M059J (cell line): ENCODE measurements at places on chromosomes 6 and 20.
A peak's percentile ranks its signal among the peaks of the same experiment; 100 is the strongest.

- no peak for DNase-seq
Observed at GRCh38 chr20:10554285-10554684, 119.2 kb downstream of the SLX4IP start.

GRCh38 chr6:31717499-31718222, 2.5 kb downstream of the LY6G6D start:
- DNase-seq: no peak

- no peak for DNase-seq
Observed at GRCh38 chr20:23140991-23141390, 54.9 kb upstream of the CD93 start.

- DNase-seq: no peak
Observed at GRCh38 chr6:147947521-147947920, 395.1 kb upstream of the SASH1 start.

DNA sequence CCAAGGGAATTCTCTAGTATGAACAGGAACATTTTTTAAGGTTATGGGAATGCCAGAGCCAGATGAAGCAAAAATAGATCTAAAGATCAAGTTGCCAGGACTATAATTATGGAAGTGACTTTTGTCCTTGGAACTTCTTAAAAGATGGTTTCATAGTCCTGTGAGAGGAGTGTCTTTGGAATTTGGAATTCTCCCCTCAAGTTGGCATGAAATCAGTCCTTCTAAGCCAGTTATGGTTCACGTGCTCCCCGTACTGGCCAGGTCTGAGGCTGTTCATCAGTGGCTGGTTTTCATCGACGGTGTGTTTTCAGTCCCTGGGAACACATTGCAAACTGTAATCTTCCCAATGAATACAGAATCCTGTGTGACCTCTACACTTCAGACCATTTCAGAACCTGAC, 63.1 kb downstream of the VGLL2 start:
- no peak for DNase-seq

- peak; percentile 89 for DNase-seq
Observed at GRCh38 chr20:50636601-50637540, 54.5 kb downstream of the RIPOR3 start.

GRCh38 chr6:110560239-110561007, 84.0 kb upstream of the SLC22A16 start:
- peak; percentile 78 for DNase-seq

- DNase-seq: peak; percentile 71
Observed at GRCh38 chr20:9311132-9311531, 203.3 kb upstream of the LAMP5 start.

DNA sequence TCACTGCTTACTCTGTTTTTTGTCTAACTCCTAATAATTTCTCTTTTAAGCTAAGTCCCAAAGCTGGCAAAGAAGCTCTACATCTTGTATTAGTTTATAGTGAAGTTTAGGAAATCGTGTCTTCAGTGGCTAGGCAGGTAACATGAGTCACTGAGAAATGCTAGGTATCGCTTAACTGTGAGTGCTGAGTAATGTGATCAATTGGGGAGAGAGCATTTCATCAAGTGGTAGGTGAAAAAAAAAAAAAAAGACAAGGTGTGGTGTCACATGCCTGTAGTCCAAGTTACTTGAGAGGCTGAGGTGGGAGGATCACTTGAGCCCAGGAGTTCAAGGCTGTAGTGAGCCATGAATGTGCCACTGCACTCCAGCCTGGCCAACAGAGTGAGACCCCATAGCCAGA, 125.3 kb downstream of the FAM83B start:
- DNase-seq: no peak

- DNase-seq: peak; percentile 57
Observed at GRCh38 chr6:27161946-27162603, 85.4 kb upstream of the PRSS16 start.

DNA sequence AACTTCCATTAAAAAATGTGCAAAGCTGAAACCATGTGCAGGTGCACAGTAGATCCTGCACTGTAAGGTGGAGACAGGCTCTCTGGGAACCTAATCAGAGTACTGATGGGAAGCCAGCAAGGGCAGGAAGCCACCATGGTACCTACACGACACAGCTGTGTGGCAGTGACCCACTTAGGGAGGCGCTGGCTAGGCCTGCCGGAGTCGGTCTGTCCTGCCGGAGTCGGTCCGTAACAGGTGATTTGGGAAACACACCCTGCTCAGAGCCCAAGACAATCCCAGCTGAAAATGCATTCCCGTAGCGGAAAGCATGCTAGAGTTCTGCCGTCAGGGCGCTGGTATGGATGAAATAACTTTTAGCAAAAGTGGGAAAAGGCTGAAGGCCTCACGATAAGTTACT, 17.2 kb downstream of the TXNDC5 start:
- no peak for DNase-seq

DNA sequence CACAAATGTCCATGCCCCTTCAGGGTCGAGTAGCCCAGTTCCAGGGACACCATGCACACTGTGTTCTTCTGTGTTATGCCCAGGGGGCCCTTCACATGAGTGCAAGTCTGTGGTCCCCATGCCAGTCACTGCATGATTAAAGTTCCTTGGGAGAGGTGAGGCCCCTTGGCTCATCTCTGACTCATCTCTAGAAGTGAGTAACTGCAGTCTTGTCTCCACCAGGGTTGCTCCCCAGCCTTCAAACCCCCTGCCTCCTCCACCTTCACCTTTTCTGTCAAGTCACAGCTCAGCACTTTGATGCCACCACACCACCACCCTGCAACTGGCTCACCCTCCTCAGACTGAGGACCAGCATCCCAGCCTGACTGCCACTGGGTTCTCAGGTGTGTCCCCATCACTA, 161.7 kb downstream of the UNC5CL start:
- DNase-seq: peak; percentile 53

DNA sequence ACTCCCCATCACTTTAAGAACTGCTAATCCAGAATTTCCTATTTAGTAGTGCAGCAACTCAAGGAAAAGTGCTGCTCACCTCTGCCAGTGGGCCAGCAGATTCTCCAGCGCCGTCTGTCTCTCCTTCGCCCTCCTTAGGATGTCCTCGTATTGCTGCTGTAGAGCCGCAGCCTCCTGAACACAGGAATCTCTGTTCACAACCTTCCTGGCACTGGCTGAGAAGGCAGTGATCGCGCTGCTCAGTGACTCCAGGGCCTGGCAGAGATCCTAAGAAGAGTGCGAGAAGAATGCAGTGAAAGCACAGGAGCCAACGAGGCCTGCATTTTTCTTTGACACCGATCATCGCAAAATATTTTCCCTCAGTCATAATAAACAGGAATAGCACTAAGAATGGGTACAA, 209.0 kb downstream of the SYNE1 start:
- DNase-seq: peak; percentile 43
